ENCODE measurements at places on chromosomes 12 and 14.
A peak's percentile ranks its signal among the peaks of the same experiment; 100 is the strongest.

- no peak for DNase-seq
Observed at GRCh38 chr12:52190860-52191729, 719 bp downstream of the KRT80 start.

GRCh38 chr12:7970475-7971252, 34.7 kb upstream of the SLC2A3 start:
- DNase-seq, result peak; percentile 93

DNA sequence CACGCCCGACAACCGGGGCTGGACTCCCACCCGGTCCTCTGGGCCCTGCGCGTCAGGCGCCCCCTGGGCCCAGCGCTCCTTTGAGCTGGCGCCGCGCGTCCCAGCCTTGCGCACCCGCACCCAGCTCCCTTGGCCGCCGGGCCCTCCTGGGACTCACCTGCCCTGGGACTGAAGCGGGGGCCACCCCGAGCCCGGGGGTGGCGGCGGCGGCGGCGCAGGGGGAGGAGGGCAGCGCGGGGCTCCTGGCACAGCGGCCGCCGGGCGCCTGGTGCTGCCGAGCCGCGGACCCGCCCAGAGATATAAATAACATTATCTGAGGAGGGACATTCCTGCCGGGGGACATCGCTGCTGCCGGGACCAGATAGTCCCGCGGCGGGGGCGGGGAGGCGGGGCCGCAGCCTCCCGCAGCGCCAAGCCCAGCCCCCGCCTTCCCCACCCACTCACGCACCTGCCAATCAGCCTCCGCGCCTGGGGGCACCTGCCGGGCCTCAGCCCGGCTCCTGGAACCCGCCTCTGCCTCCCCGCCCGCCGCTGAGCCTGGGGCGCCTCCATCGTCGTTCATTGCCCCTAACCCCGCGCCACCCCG, at the start of gene SPTB:
Gene SPTB, minus strand, starts transcription at position 273 of the 586 bp plus-strand sequence. CDS start 56,813 bp downstream, outside the sequence.
- DNase-seq, result peak; percentile 64

DNA sequence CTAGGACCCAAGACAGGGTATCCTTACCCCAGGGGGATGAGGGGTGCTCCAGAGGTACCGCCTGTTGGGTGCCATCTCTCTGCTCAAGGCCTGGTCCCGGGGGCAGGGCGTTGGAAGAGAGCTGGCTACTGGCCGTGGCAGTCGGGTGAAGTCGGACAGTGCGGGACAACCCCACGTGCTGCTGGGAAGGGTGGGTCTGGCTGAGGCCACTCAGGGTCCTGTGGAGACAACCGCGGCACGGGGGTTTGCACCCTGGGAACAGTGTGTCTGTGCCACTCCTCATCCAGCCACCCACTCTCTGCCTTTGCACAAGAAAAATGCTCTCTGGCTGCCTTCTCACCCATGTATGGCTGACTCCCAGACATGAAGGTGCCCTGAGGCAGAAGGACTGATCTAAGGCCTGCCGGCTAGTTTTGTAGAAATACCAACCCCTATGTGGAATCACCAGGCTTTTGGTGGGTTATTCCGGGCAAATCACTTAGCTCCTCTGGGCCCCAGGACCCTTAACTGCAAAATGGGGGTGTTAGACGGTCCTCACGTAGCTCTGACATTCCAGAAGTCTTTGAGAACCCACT, 56.5 kb downstream of the LTBP2 start:
- DNase-seq, result no peak

DNA sequence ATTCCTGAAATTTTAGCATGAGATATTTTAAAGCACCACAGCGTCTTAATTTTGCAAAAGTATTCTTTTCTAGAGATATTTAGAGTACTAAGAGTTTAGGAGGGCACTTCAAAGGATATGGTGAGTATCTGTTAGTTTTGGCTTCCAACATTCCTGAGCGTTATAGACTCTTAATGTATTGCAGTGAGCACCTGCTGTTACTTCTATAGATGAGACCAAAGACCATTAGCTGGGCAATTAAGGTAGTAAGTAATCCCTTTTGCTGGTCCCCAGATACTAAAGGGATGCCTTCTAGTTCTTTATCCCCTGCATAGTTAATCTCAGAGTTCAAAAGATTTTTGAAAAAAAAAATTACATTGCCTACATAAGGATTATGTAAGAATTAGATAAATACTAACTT, 975.6 kb downstream of the GALC start:
- DNase-seq, result no peak

- no peak for DNase-seq
Observed at GRCh38 chr12:85274315-85274651, 5.7 kb upstream of the ALX1 start.

GRCh38 chr14:104977681-104978653, at the start of gene AHNAK2:
Gene AHNAK2, minus strand, starts transcription at chr14:104978374. Its CDS starts 137 bp downstream, at chr14:104978237.
- DNase-seq, result peak; percentile 79

GRCh38 chr14:101460986-101461750, 100.1 kb upstream of the DIO3 start:
- DNase-seq, result no peak

- no peak for DNase-seq
Observed at GRCh38 chr12:91562476-91562875, 379.9 kb upstream of the DCN start.
